ENCODE measurements at places on chromosomes 5 and 9. TPM values are rescaled to one million over a fixed set of nuclear protein-coding genes. Genes with fewer than 3 reads are reported as not detected.

- DNase-seq = no peak
These were observed 43.2 kb downstream of the NPR3 start for GRCh38 chr5:32754284-32754683.

DNA sequence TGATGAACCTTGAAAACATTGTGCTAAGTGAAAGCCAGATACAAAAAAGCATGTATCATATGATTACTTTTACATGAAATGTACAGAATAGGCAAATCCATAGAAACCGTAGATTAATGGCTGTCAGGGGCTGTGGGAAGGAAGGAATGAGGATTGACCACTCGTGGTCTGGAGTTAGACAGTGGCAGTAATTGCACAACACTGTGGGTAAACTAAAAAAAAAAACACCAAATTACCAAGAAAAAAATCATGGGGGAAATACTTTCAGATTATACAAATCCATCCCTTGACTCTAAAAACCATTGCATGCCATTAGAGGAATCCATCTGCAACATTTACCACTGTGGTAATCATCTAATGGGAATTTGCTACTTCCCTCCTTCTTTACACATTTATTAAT lies 140.0 kb downstream of the SIL1 start:
- DNase-seq = no peak

- DNase-seq = no peak
These were observed 53.6 kb upstream of the SIMC1 start for GRCh38 chr5:176184608-176185132.

DNA sequence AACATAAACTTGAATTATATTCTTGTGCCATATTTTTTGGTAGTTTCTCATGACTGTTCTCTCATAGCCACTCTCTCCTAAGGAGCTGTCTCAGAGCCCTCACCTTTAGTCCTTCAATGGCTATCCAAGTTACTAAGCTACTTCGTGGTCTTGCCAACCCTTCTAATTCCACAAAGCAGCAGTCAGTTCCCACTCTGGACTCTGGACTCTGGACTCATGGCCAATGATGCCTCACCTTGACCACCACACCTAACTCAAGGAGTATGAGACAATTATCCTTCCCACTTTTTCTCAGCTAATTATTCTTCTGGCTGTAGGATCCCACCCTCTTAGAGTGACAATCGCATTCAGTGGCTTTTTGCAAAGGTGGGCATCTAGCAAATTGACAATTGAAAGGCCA lies 42.2 kb downstream of the TUSC1 start:
- no peak for DNase-seq

- DNase-seq = peak; percentile 58
These were observed 24.4 kb upstream of the GRPEL2 start for GRCh38 chr5:149320791-149321330.

DNA sequence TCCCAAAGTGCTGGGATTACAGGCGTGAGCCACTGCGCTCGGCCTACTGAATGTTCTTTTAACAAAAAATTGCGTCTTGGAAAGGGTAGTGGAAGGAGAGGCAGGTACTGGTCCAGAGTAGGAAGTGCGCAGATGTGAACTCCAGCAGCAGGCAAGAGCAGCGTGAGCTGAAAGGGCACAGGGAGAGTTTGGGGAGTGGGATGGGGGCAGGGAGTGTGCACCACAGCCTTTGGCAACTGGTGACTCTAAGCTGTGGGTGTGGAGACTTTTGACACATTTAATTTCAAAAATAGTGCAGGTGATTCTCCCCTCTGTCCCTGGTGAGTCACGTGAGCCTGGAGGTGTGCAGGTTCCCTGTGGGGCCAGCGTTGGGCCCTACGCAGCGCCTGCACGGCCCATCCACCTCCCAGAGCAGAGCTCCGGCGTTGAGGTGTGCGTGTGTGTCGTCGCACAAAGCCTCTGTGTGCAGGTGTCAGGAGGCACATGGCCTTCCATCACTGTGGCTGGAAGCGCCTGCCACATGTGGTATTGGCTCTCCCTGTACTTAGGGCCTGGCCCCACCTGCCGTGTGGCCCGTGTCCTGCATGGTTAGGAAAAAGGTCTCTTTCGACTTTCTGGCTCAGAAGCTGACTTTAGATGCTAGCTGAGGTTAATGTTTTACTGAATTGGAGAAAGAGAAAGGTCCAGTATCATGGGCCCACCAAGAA lies 11.5 kb downstream of the SQSTM1 start:
- no peak for DNase-seq

- no peak for DNase-seq
These were observed 399.0 kb upstream of the MEF2C start for GRCh38 chr5:89281766-89282553.

DNA sequence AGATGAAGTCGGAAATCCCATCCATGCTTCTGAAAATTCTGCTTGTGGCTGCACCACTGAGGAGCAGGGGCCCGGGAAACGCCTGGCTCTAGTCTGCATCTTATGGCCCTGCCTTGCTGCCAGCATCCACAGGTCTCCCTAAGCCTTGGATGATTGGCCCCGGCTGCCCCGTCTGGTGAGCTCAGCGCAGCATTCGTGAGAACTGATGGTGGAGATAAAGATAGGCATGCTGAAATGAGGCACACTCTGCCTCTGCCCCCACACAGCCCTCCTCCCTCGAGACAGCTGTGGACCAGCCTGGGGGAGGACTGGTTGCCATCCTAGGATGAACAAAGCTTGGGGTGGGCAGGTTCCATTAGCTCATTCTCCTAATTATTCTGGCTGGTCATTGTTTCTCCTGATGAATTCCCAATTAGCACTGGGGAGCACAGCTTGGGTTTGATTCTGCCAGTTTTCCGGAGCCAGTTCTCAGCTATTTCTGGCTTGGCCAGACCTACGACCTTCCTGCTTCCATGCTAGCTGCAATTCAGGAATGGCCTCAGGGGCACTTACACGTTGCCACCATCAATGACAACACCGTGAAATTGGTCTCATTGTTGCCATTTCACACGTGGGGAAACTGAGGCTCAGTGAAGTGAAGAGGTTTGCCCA lies 62.8 kb upstream of the CPEB4 start:
- DNase-seq = peak; percentile 39

DNA sequence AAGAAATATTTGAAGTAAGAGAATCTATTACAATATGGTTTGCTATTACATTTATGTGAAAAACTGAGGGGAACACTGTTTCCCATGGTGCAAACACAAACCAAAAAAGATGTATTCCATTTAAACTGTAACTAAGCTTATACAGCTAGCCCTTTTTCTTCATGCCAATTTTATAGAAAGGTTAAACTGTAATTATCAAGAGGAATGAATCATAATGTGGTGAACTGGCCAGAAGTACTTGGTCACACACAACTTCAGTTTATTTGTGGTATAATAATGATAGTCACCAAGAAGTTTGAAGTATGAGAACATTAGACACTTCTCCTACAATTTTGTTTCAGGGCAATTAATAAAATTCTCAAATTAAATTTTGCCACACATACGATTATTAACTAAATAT lies 177.9 kb downstream of the XRCC4 start:
- DNase-seq = no peak

DNA sequence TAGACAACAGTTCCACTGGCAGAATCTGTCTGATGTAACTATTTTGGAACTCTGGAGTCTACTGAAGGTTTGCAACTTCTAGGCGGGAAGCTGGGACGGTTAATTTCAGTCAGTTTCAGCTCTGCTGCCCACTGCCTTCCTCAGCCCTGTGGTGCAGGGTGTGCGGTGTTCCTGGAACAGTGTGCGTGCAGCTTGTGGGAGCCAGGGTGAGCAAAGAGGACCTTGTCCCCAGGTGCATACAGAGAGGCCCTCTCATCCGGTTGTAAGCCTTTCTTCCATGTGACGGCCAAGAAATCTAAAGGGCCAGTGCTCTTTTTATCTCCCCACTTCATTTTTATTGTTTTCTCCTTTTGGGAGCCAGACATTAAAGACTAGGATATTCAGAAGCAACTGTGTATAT lies 114.6 kb downstream of the EHMT1 start:
- DNase-seq = no peak

- DNase-seq = no peak
These were observed 536.0 kb downstream of the NR2F1-AS1 start for GRCh38 chr5:93044859-93045666.

- DNase-seq = no peak
These were observed 5.3 kb upstream of the LCP2 start for GRCh38 chr5:170302653-170303501.

- no peak for DNase-seq
These were observed 3.0 kb upstream of the TUSC1 start for GRCh38 chr9:25681266-25681665.

DNA sequence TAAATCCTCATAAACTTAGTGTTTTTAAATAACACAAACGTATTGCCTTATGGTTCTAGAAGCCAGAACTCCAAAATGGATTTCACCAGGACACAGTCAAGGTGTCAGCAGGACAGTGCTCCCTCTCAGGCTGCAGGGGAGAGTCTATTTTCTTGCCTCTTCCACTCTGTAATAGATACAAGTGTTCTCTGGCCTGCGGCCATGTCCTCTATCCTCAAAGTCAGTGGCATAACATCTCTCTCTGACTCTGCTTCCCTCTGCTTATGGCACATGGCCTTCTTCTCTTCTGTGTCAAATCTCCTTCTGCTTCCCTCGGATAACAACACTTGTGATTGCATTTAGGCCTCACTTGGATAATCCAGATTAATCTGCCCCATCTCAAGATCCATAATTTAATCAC lies 129.4 kb upstream of the OR13F1 start:
- no peak for DNase-seq

DNA sequence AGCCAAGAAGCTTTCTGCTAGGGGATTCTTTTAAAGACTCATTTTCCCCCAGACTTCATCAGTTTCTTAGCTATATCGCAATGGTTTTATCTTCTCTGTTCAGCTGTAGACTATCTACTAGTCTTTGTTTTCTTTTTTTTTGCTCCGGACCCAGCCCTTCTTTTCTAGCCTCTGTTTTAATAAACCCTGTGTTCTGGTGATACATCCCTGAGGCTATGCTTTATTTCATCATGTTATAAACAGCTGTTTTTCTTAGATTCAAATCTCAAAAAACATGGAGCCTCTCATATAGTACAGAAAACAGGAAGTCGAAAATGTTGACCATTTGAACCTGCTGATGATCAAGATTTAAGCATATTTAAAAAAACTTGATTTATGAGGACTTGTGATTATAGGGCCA lies 37.8 kb downstream of the SCGB3A1 start:
- DNase-seq = no peak

GRCh38 chr9:72864327-72864726 lies 88.5 kb downstream of the ALDH1A1 start:
- DNase-seq = no peak

DNA sequence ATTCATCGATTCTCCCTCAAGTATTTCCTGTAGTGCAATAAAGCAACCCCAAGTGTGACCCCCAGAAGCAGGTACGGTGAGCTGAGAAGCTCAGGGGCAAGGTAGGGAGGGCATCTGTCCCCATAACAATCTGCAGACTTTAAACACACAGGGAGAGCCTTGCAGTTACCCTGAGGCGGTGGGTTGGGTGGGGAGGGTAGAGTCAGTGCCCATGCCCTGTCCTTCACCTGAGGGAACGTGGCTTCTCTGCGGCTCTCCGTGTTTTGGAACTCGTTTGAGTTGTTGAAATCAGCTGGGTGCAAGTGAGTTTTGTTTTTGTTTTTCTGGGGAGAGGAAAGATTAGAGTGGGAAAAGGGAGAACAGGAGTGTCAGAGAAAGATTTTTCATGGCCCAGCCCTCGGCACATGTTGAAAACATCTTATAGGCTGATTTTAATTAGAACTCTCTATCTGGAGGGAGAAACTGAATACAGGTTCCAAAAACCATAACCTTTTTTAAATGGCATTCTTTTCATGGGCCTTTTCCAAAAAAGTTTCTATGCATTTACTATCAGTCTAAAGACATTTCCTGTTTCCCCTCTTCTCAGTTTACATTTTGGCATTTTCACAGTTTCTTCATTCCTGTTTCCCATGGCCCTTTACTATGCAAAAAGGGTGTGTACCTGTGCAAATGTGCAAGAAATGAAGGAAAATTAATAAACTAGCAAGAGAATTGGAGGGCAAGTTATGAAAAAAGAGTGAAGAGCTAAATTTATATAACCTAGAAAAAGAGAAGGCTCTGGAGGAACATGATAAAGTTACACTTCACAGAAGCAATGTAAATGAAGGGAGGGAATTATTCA lies 266.5 kb upstream of the VLDLR start:
- no peak for DNase-seq

- no peak for DNase-seq
These were observed 403.1 kb upstream of the ZNF608 start for GRCh38 chr5:125149527-125149926.

The TEK gene
- 8.6 TPM for total RNA-seq

The PLAC8L1 gene
- total RNA-seq = not detected

The ECPAS gene
- total RNA-seq = 358 TPM

The TMEM174 gene
- not detected for total RNA-seq

The CTSV gene
- total RNA-seq = not detected

The FRRS1L gene
- not detected for total RNA-seq

The PRELID2 gene
- total RNA-seq = 1.1 TPM

The NSMF gene
- total RNA-seq = 8.4 TPM

The CBY3 gene
- not detected for total RNA-seq

The FOXD4L6 gene
- not detected for total RNA-seq

The TMEM252 gene
- total RNA-seq = not detected

The SMIM32 gene
- total RNA-seq = not detected

The ZER1 gene
- total RNA-seq = 105 TPM

The OGN gene
- total RNA-seq = 1.1 TPM

The CYSRT1 gene
- not detected for total RNA-seq

The OR13C3 gene
- total RNA-seq = not detected
